Stimulated activated CD4-positive, alpha-beta T cell treated with anti-CD3 and anti-CD28 coated beads, TNF-alpha, amount 100 ng/mL, for 1 hour (primary cell): ENCODE measurements at places on chromosomes 11 and 22.

DNA sequence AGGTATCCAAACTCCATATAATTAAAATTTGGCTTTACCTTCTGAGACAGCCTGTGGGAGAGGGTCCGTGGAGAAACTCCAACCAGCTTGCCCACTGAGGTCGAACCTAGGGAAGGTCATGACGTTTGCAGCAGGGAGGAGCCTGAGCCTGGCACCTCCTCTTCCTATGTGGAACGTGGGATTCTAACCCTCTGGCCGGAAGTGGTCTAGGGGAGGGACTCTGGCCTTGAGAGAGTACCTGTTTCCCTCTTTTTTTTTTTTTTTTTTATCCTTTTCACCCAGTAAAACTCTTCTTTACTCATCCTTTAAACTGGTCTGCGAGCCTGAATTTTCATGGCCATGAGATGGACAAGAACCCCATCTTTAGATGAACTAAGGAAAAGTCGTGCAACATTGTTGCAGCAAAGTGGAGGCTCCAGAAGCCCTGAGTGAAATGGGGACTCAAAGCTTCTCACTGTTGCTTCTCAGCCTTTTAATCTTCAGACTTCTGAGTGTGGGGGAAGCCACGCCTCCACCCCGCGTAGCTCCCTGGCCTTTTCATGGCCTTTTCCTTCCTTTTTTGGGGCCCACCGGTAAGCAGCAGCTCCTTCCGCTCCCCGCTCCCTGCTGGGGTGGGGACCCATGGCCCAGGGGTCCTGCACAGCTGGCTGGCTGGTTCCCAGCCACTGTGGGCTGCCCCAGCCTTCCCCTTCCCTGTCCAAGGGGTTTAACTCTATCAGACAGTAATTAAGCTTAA lies 1359.9 kb downstream of the LRRC4C start:
- no peak for DNase-seq

GRCh38 chr11:36230779-36231699 lies 58.2 kb downstream of the COMMD9 start:
- DNase-seq = no peak

DNA sequence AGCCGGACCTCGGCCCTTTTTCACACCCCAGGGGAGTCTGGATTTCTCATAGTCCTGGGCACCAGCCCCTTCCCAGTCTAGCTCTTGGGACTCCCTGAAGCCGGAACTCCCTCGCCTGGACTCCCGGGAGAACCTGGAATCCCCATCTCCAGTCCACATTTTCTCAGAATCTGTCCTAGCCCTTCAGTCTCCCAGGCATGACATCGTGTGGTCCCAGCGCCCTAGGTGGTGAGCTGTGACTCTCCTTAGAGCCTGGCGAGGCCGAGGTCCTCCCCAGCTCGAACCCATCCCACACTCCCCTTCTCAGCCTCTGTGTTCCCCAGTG lies 673 bp upstream of the DUSP18 start:
- DNase-seq = no peak

DNA sequence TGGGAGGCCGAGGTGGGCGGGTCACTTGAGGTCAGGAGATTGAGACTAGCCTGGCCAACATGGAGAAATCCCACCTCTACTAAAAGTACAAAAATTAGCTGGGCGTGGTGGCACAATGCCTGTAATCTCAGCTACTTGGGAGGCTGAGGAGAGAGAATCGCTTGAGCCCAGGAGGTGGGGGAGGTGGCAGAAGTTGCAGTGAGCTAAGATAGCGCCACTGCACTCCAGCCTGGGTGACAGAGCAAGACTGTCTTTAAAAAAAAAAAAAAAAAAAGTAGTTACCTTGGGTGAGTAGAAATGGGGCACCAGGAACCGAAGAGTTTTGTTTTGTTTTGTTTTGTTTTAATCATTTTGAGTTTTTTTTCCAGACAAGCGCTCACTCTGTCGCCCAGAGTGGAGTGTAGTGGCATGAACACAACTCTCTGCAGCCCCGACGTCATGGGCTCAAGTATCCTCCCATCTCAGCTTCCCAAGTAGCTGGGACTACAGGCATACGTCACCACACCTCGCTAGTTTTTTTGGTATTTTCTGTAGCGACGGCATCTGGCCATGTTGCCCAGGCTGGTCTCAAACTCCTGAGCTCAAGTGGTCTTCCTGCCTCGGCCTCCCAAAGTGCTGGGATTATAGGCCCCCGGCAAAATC lies 15.8 kb downstream of the THAP12 start:
- DNase-seq = no peak

DNA sequence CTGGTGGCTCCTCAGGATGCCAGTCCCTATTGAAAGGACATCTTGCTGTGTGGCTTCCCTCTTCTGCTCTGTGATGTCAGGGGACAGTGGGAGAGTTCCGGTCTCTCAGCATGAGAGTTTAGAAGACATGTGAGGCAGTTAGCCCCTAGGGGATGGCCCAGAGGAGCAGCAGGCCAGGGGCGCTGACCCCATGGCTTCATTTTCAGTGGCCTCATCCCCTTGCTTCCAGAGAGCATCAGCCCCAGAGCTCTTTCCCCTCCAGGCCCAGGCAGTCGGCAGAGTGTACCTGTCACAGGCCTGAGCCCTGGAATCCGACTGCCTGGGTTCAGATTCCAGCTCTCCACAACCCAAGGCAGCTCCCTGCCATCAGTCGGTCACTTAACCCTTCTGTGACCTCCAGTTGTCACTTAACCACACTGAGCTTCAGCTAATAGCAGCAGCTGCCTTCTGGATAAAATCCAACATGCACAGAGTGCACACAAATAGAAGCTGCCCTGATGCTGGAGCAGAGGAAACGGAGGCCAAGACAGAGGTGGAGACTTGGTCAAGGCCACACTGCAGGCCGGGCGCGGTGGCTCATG lies 14.1 kb upstream of the LRRC10B start:
- no peak for DNase-seq

GRCh38 chr11:35337136-35337913 lies 82.0 kb downstream of the SLC1A2 start:
- DNase-seq = no peak

GRCh38 chr22:37636186-37636948 lies 3.1 kb upstream of the SH3BP1 start:
- no peak for DNase-seq

DNA sequence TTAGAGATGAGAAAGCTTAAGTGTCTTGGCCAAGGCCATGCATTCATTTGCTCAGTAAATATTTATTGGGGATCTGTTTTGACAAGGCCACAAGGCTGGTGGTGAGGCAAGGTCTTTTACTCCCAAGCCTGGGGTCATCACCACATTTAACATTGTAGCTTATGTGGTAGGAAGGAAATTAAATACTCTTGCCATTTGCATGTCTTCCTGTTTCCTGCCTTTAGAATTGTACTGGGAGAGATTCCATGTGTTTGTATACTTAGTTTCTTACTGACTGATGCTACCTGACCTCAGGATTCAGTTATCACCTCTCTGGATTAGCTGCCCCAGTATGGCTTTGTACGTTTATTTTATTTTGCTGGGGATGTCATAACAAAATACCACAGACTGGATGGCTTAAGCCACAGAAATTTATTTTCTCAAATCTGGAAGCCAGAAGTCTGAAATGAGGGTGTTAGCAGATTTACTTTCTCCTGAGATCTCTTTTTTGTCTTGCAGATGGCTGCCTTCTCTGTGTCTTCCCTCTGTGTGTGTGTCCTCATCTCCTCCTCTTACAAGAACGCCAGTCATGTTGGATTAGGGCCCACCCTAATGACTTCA lies 44.8 kb downstream of the SPECC1L start:
- no peak for DNase-seq

- DNase-seq = no peak
Observed at GRCh38 chr11:22458161-22458560, 120.0 kb downstream of the SLC17A6 start.

GRCh38 chr22:27270818-27271510 lies 530.6 kb downstream of the MN1 start:
- no peak for DNase-seq

GRCh38 chr22:46996595-46997310 lies 234.3 kb downstream of the TBC1D22A start:
- no peak for DNase-seq

GRCh38 chr11:108224911-108225786 lies 2.3 kb downstream of the ATM start:
- no peak for DNase-seq

DNA sequence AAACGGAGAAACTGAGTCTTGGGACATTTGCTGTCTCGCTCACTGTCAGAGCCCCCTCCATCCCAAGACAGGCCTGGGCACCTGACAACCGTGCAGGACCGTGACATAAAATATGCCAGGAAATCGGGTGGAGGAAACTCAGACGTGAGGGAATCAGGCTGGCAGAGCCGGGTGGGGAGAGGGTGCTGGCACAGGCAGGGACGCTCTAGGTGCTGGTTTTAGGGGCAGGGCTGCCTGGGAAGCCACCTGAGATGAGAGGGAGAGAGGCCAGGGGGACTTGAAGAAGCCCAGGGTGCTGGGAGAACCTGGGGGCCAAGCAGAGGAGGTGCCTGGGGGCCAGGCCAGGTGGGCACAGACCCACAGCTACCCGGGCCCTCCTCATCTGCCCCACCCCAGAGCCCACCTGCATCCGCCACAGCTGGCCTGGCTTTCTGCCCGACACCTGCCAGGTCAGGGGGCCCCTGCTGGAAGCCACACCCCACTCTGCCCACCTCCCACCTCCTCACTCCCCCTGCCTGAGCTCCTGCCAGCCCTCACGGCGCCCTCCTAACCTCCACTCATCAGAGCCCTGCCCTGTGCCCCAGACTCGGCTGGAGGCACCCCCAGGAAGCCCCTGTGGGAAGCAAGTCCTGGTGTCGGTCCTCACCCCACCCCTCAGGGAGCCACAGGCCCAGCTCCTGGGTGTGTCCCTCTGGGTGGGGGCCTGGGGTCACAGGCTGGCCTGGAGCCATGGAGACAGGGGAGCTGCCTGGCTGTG lies 27.3 kb upstream of the MUC5AC start:
- DNase-seq = no peak

- no peak for DNase-seq
Observed at GRCh38 chr11:9851366-9851765, 187.5 kb downstream of the SWAP70 start.

- DNase-seq = no peak
Observed at GRCh38 chr11:93236741-93237675, 39.2 kb upstream of the SLC36A4 start.

GRCh38 chr11:30314625-30315024 lies 8.3 kb upstream of the ARL14EP start:
- DNase-seq = no peak

DNA sequence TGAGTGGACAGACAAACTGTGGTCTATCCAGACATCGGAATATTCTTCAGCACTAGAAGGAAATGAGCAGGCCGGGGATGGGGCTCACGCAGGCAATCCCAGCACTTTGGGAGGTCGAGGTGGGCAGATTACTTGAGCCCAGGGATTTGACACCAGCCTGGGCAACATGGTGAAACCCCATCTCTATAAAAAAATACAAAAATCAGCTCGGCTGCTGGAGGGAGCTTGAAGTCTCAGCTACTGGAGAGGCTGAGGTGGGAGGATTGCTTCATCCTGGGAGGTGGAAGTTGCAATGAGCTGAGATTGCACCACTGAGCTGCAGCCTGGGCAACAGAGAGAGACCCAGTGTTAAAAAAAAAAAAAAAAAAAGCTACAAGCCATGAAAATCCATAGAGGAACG lies 8.0 kb upstream of the CTSD start:
- no peak for DNase-seq

DNA sequence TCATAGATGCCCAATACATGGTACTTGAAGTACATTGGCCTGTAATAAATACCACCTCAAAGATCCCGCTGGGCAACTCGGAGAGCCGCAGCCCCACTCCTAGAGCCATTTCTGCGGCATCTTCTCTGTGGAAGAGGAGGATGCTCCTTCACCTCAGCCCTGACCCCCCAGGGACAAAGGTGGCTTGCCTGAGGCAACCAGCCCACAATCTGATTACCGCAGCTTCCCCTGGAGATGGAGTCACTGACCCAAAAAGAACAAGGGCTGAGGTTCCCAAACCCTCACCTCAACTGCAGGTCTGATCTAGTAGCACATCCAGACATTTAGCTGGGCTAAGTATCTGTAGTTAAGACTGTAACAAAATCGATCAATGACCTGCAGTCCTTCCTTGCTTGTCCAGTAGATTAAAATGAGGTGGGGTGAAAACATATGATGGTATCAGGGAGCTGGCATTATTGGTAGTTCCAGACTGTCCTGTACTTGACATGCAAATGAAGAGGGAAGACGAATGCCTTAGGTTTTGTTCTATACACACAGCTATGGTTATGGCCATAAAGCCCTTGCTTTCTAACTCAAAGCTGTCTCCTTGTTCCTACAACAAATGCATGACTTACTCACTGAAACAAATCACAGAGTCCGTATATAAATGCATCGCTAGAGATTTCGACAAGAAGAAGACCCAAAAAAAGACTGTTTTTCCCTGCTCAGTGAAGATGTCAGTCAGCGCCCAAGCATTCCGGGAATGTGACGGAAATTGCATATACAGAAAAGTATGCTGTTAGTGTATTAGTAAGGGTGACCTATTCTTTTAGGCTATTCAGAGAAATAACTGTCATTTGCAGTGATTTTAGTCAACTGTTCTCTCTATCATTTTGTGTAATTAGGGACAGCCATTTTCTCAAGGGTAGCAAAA lies 33.7 kb downstream of the C11orf71 start:
- DNase-seq = no peak

GRCh38 chr11:6489306-6489705 lies 7.8 kb upstream of the DNHD1 start:
- no peak for DNase-seq

DNA sequence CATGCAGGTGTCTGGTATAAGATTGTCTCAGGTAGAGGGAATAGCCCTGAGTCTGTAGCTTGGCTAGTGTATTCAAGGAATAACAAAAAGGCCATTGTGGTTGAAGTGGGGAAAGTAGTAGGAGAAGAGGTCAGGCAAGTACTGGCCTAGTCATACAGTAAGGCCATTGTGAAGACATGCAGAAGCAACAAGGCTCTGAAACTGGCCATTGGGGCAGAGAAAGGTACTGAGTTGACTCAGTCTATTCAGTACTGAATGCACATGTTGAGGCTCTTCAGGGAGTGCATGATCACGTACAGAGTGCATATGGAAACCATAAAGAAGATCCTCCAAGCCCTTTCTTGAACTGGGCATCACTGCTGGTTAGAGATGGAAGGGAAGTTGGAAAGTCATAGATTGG lies 477.6 kb downstream of the SOX6 start:
- DNase-seq = no peak

- no peak for DNase-seq
Observed at GRCh38 chr22:19961868-19962245, 20.2 kb upstream of the TXNRD2 start.

- DNase-seq = no peak
Observed at GRCh38 chr11:325796-326591, 5.3 kb upstream of the IFITM3 start.

DNA sequence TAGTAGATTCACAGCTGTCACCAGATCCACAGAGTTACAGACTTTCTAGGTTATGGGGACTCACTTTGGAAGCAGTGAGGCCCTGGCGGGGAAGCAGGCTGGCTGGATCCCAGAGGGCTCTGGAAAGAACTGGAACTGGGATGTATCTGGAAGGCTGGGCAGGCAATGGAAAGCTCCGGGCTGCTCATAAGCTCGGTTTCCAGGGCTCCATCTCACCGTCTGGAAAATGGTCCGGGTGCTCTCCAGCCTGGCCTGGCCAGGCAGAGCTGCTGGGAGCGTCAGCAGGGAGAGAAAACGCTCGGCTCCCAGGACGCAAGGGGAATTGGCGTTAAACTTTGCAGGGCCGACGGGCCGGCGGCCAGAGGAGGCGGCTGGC lies 335 bp upstream of the SEZ6L start:
- DNase-seq = no peak

- no peak for DNase-seq
Observed at GRCh38 chr11:75572744-75573143, 10.7 kb downstream of the SERPINH1 start.

GRCh38 chr11:69486773-69487291 lies 5.4 kb downstream of the LINC01488 start:
- no peak for DNase-seq
